Forelimb muscle (tissue), 1 donor: ENCODE measurements at places on chromosomes 7 and 10. TPM values are rescaled to one million over a fixed set of nuclear protein-coding genes. Genes with fewer than 3 reads are reported as not detected.

ITGB1 gene
- 364 TPM for polyA plus RNA-seq

NME8 gene
- not detected for polyA plus RNA-seq

CALML3 gene
- polyA plus RNA-seq: 0.09 TPM

GARS1 gene
- polyA plus RNA-seq: 62.8 TPM

TMEM236 gene
- polyA plus RNA-seq: 0.46 TPM

SUN3 gene
- not detected for polyA plus RNA-seq

OR2F2 gene
- not detected for polyA plus RNA-seq

ATG9B gene
- polyA plus RNA-seq: 0.73 TPM

PGAM2 gene
- polyA plus RNA-seq: 366 TPM

MIOS gene
- polyA plus RNA-seq: 28.3 TPM

ADAMTS14 gene
- polyA plus RNA-seq: 17.9 TPM

TRIM73 gene
- polyA plus RNA-seq: 4.6 TPM

IFIT2 gene
- 5.5 TPM for polyA plus RNA-seq

DDIT4 gene
- 65.6 TPM for polyA plus RNA-seq

OLAH gene
- polyA plus RNA-seq: 0.08 TPM

FRMPD2 gene
- 0.16 TPM for polyA plus RNA-seq

PPP1R3C gene
- polyA plus RNA-seq: 161 TPM

FEZF1 gene
- polyA plus RNA-seq: not detected

WIPF3 gene
- polyA plus RNA-seq: 16.1 TPM

STEAP1B gene
- 1.7 TPM for polyA plus RNA-seq

HTR5A gene
- polyA plus RNA-seq: not detected

PNLIP gene
- not detected for polyA plus RNA-seq

EGR2 gene
- polyA plus RNA-seq: 2.5 TPM

ASB10 gene
- polyA plus RNA-seq: 6.2 TPM

COL13A1 gene
- 8.7 TPM for polyA plus RNA-seq

RNF148 gene
- polyA plus RNA-seq: not detected

TMEM184A gene
- polyA plus RNA-seq: 0.78 TPM

GALNT17 gene
- 35.4 TPM for polyA plus RNA-seq

CXCL12 gene
- polyA plus RNA-seq: 206 TPM

FBXL13 gene
- polyA plus RNA-seq: 0.78 TPM

OR2A2 gene
- polyA plus RNA-seq: not detected

LOXL4 gene
- polyA plus RNA-seq: 9.5 TPM

MICALL2 gene
- 6.3 TPM for polyA plus RNA-seq

ARHGEF35 gene
- polyA plus RNA-seq: 1.2 TPM

CRHR2 gene
- 3.4 TPM for polyA plus RNA-seq

PRF1 gene
- polyA plus RNA-seq: 0.82 TPM

VSTM2A gene
- polyA plus RNA-seq: not detected

VDAC2 gene
- polyA plus RNA-seq: 339 TPM

GRK5 gene
- polyA plus RNA-seq: 20.9 TPM

ELFN1 gene
- 4.7 TPM for polyA plus RNA-seq

RASA4B gene
- 20.7 TPM for polyA plus RNA-seq

POM121 gene
- polyA plus RNA-seq: 29.2 TPM

DRGX gene
- polyA plus RNA-seq: not detected

PPP1R3A gene
- polyA plus RNA-seq: 39.8 TPM

SFTPA1 gene
- polyA plus RNA-seq: not detected

CARD11 gene
- 0.67 TPM for polyA plus RNA-seq

CDC14C gene
- polyA plus RNA-seq: not detected

MUC12 gene
- 0.48 TPM for polyA plus RNA-seq

MYL10 gene
- 23.1 TPM for polyA plus RNA-seq

SLC12A9 gene
- polyA plus RNA-seq: 20.7 TPM
